Breast epithelium (tissue), 4 donors: ENCODE measurements at places on chromosomes 4 and X. TPM values are rescaled to one million over a fixed set of nuclear protein-coding genes. Genes with fewer than 3 reads are reported as not detected.
A peak's percentile ranks its signal among the peaks of the same experiment; 100 is the strongest.

The MUC7 gene
- total RNA-seq, result not detected

The ADGRL3 gene
- total RNA-seq, result 4.2 TPM

- H3K4me3 ChIP-seq, result no peak overlapping the region
- H3K27ac ChIP-seq, result no peak overlapping the region
- no peak for DNase-seq
- peaks cover 50% of the 10 kb centered on the region for H3K27me3 ChIP-seq
- H3K4me1 ChIP-seq, result no peaks in the 10 kb centered on the region
Measured at GRCh38 chrX:69264158-69264581, 98.9 kb upstream of the PJA1 start.

GRCh38 chr4:25174674-25175073 lies 14.4 kb upstream of the SEPSECS start:
- no peaks in the 10 kb centered on the region for H3K4me1 ChIP-seq
- no peak overlapping the region for H3K27ac ChIP-seq
- no peaks in the 10 kb centered on the region for H3K36me3 ChIP-seq
- H3K27me3 ChIP-seq, result no peaks in the 10 kb centered on the region
- DNase-seq, result no peak

- no peaks in the 10 kb centered on the region for H3K36me3 ChIP-seq
- H3K27me3 ChIP-seq, result no peaks in the 10 kb centered on the region
- no peaks in the 10 kb centered on the region for H3K4me1 ChIP-seq
Measured at GRCh38 chr4:168710353-168710946, 213.6 kb downstream of the PALLD start.

The FAM3A gene
- 42.6 TPM for total RNA-seq

DNA sequence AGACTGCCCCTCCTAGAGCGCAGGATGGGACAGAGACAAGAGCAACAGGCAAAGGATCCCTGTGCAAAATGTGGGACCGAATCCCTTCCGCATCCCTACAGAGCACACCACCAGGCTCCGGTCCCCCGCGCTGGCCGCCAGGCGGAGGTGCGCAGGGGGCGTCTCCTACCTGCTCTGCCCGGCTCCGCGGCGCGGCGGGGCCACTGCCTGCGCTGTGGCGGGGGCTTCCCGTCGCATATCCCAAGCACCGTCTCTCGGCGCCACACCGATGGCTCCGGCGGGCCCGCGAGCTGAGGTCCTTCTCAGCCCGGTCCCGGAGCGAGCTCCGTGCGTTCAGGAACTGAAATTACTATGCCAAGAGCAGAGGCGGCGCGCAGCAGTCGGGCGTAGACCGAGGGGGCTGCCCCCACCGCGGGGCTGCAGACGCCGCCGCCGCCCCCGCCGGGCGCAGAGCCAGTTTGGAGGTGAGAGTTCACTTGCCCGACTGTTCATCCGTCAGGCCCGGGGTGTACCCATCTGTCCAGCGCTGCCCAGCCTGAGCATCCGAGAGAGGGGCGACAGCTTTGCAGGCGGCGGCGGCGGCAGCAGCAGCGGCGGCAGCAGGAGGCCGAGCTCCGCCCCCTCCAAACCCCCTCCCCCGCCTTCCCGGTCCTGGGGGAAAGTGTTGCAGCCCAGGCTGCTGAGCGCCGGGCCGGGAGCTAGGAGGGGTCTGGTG lies at the start of gene GPRIN3:
GPRIN3 (minus strand) TSS at position 355 of the 715 bp plus-strand sequence. CDS start 57,690 bp downstream, outside the sequence.
- peak within 1 kb of the TSS; percentile 47 for H3K4me3 ChIP-seq
- DNase-seq, result peak; percentile 51
- no peaks in the 10 kb centered on the region for H3K36me3 ChIP-seq

The RPS6KA6 gene
- 5.2 TPM for total RNA-seq

DNA sequence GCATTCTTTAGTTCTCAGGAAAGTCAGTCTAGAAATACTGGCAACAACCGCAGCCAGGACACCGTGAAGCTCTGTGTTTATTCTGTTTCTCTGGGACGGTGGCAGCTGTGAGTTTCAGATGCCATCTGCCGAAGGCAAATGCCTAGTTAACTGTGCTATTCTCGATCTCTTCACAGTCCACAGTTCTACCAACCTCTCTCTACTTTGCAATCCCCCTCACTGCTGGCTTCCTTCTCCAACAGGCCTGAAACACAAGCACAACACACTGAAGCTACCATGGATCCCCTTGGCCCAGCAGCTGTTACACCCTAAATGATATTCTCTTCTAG lies 118.8 kb downstream of the ZNF827 start:
- no peak overlapping the region for H3K27ac ChIP-seq
- H3K4me3 ChIP-seq, result no peak overlapping the region
- no peak for DNase-seq
- no peaks in the 10 kb centered on the region for H3K4me1 ChIP-seq

The XAGE3 gene
- total RNA-seq, result not detected

GRCh38 chr4:175946472-175947116 lies 119.0 kb upstream of the WDR17 start:
- H3K27ac ChIP-seq, result no peak overlapping the region
- H3K4me1 ChIP-seq, result no peaks in the 10 kb centered on the region
- no peaks in the 10 kb centered on the region for H3K27me3 ChIP-seq
- DNase-seq, result no peak
- no peak overlapping the region for H3K4me3 ChIP-seq
- H3K36me3 ChIP-seq, result no peaks in the 10 kb centered on the region

The SLC26A1 gene
- 0.44 TPM for total RNA-seq

- no peak overlapping the region for H3K27ac ChIP-seq
- H3K27me3 ChIP-seq, result no peaks in the 10 kb centered on the region
- DNase-seq, result no peak
- no peaks in the 10 kb centered on the region for H3K4me1 ChIP-seq
Measured at GRCh38 chr4:43264730-43265129, 372.2 kb downstream of the GRXCR1 start.

GRCh38 chr4:160505724-160506123 lies 1402.8 kb downstream of the RAPGEF2 start:
- no peaks in the 10 kb centered on the region for H3K27me3 ChIP-seq
- no peak overlapping the region for H3K4me3 ChIP-seq
- H3K36me3 ChIP-seq, result no peaks in the 10 kb centered on the region
- no peaks in the 10 kb centered on the region for H3K4me1 ChIP-seq

- H3K4me1 ChIP-seq, result no peaks in the 10 kb centered on the region
- H3K27me3 ChIP-seq, result no peaks in the 10 kb centered on the region
- no peaks in the 10 kb centered on the region for H3K36me3 ChIP-seq
- no peak overlapping the region for H3K27ac ChIP-seq
- DNase-seq, result no peak
- no peak overlapping the region for H3K4me3 ChIP-seq
Measured at GRCh38 chr4:108072300-108072699, 82.6 kb downstream of the HADH start.
